Activated CD4-positive, CD25-positive, alpha-beta regulatory T cell treated with anti-CD3 and anti-CD28 coated beads, Interleukin-2, amount 50 U/mL, for 24 hours (primary cell): ENCODE measurements at places on chromosomes 12 and 14.

GRCh38 chr14:93155667-93156066 is 29.0 kb downstream of the MOAP1 start:
- ATAC-seq, result no peak

- no peak for ATAC-seq
These were observed 99.4 kb upstream of the DIO3 start for GRCh38 chr14:101461891-101462290.

GRCh38 chr14:46574978-46575375 is 76.6 kb downstream of the RPL10L start:
- no peak for ATAC-seq

DNA sequence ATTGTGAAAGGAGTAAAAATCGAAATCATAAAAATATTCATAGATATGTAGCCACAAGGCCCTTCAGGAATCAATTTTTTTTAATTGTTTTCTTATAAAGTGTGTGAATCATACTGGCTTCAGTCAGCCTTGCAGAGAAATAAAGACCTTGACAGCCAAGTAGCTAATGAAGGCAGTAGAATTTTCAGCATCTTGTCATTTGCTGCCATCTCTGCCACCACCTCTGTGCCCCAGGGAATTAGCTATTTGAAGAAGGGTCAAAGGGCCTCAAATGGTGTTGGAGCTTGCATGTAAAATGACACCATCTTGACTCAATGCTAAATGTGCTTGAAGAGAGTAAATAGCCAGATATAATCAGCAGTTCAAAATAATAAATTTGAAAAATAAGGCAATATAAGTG is 359.4 kb upstream of the DCN start:
- ATAC-seq, result no peak

DNA sequence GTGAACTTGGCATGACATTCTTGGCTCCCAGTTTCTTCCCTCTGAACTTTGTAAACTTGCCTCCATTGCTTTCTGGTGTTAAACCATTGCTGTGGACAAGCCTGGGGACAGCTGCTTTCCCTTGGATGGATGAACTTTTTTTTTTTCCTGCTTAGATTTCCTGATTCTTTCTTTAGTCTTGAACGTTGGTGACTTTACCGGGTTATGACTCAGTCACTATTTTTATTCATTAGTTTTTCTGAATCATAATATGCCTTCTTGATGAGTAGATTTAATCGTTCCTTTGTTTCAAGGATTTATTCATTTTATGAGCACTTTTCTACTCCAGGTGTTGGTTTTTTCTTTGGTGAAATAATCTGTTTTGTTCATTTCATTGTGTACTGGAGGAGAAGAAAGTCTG is 155.0 kb upstream of the RTL1 start:
- no peak for ATAC-seq

GRCh38 chr14:104224506-104225277 is 86.3 kb downstream of the KIF26A start:
- ATAC-seq, result no peak

DNA sequence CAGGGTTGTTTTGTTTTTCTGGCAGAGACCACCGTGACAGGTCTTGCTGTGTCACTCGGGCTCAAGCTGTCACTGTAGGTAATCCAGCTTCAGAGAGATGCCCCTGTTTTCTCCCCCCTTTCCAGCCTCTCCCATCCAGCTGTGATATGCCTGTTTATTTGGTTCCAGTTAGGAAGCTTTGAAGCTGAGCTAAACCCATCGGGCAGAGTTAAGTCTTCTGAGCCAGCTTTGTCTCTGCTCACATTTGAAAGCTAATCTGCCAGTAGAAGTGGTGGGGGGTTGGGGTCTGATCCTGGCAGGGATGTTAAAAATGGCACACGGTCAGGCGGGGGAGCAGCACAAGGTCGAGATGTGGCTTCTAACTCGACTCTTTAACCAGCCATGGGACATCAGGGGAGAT is 130.0 kb downstream of the TSPAN9 start:
- ATAC-seq, result no peak

DNA sequence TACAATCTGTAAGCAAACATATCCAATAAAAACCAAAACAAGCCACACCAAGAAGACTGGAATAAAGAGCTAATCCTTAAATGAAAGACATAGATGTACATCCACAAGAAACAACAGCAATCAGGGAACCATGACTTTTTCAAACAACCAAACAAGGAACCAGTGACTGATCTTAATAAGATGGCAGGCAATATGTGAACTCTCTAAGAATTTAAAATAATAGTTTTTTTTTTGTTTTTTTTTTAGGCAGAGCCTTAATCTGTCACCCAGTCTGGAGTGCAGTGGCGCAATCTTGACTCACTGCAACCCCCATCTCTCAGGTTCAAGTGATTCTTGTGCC is 52.9 kb upstream of the CAPRIN2 start:
- no peak for ATAC-seq

- ATAC-seq, result no peak
These were observed 49.9 kb downstream of the LRP6 start for GRCh38 chr12:12217018-12217359.

DNA sequence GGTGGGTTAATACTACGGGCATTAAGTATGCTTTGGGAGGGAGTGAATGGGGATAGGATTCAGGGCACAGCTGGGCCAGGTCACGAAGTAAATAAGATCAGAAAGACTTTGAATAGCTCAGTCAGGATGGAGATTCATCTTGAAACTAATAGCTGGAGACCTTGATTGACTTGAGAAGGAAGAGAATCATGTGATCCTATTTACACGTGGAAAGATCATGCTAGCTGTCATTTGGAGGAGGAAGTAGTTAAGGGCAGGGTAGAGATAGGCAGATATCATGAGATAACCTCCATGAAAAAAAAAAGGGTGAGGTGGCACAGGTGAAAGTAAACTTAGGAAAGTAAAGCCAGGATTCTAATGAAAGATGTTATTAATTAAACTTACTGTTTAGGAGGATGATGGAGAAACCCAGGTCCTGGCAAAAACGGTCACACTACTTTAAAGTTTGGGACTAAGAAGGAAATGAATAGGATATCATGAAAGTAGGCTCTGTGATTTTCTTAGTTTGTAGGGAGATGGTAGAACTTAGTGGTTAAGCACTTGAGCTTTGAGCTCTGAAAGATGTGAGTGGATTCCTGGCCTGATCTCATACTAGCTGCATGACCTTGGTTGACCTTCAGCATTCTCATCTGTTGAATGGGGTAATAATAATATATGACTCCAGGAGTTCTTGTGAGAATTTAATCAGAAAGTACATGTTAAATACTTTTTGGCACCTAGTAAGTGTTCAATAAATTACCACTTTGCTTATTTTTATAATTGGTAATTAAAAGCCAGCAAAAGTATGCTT is 439.0 kb downstream of the NRXN3 start:
- ATAC-seq, result no peak

DNA sequence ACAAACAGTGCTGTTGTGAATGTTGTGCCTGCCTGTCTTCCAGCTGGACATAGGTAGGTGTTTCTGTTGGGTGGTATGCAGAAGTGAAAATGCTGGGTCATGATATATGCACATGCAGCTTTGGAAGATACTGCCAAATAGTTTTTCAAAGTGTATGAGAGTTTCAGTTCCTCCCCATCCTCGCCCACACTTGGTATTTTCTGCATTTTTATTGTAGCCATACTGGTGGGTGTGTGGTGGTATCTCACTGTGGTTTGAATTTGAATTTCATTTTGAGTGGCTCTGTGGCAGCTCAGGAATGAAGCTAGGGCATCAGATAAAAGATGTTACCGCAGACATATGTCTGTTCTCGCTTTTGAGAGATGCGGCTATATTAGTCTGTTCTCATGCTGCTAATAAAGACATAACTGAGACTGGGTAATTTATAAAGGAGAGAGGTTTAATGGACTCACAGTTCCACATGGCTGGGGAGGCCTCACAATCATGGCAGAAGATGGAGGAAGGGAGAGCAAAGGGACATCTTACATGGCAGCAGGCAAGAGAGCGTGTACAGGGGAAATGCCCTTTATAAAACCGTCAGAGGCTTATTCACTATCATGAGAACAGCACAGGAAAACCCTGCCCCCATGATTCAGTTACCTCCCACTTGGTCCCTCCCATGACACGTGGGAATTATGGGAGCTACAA is 183.1 kb downstream of the CAND1 start:
- ATAC-seq, result peak; percentile 84

DNA sequence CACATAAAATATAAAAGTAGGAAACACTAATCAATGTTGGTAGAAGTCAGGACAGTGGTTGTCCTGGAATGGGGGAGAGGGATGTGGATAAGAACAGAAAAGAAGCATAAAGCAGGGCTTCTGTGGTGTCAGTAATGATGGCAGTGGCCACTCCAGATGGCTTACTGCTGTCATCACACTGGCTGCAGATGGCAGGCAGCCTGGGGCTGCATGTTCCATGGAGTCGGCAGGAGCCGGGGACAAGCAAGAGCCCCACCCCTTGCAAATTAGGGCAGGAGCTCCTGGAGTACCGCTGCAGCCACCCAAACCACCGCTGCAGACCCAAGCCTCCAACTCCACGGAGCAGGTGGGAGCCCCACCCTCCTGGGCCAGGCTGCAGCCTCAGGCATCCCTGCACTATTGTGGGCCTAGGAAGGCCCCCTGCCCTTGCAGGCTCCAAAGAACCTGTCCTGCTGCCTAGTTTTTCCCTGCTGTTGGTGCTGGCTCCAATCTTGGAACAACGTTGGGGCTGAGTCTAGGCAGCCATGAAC is 28.8 kb upstream of the SLC5A8 start:
- no peak for ATAC-seq
